ENCODE measurements at places on chromosomes 1 and 21.

DNA sequence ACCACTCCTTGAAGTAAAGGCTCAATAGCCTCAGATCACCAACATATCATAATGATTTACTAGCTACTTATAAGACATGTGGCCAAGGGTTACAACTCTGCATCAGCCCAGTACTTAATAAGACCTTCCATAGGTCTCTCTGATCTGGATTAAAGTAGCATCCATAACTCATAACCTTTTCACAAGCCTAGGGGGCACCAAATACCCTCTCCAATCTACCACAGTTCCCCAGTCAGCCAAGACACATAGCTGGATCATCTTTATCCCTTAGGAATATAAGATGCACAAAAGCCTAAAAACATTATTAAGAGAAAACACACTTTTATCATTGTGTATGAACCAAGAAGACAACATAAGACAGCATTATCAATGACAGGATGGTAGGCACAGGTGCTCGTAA is 22.1 kb downstream of the SSX2IP start:
- no peak for DNase-seq

- DNase-seq = no peak
Observed at GRCh38 chr1:39102537-39103327, 76.6 kb downstream of the NDUFS5 start.

DNA sequence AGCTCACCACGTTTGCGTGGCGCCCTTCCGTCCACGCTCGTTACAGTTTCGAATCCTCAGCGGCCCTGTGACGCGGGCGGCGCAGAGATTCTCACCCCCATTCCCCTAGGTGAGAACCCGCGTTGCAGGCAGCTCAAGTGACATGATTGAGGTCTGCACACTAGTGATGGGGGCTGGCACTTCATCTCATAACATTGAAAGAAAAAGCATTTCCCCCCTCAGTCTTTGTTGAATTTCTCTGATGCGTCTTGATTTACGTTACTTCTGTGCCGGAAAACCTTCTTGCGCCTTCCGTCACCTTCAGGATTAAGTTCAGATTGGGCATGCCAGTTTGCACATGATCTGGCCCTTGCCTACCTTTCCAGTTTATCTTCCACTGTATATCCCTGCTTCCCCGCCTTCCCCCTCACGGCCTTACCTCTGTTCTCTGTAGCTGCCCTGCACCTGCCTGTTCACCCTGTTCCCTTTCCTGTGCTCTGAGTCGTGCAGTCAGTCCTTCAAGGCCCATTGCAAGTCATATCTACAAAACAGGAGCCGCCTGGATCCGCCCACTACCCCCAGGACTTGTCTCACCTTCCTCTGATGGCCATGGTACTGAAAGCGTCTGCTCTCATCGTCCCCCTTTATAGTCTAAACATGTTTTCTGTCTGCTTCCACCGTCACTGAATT is 1.1 kb downstream of the CTPS1 start:
- no peak for DNase-seq

DNA sequence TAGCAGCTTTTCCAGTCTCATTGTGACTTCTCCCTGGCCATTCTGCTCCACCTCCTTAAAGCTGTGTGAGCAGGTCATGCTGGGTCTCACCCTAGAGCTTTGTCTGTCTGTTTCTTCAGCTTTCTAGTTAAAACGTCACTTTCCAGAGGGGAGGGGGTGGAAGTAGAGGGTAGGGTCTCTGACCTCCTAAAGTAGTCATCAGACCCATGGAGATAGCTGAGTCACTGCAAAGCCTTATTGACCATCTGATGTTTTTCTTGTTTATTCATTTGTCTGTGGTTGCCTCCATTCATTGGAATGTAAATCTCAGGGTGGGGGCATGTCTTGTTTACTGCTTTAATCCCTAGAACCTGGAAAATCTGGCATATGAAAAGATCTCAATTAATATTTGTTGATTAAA is 52.7 kb downstream of the ELF3 start:
- no peak for DNase-seq

DNA sequence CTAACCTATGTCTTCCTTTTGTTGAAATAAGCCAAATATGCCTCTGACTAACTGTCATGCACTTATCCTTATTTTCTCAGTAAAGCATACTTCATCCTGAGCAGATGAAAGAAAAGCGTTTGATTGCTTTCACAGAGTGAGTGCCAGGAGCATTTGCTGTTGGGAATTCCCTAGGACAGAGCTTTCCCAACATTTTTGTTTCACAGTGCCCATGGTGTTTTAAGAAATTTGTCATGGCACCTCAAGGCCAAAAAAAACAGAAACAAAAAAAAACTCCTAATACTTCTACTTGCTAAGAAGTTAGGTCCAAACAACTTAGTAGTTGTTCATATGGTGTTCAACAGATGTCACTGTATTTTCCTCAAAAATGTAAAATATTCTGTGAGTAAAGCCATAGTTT is 120.8 kb upstream of the BMP8A start:
- DNase-seq = no peak

GRCh38 chr1:26786437-26787380 is 1.0 kb upstream of the PIGV start:
- DNase-seq = no peak

- DNase-seq = no peak
Observed at GRCh38 chr1:3992746-3993145, 92.7 kb upstream of the C1orf174 start.

DNA sequence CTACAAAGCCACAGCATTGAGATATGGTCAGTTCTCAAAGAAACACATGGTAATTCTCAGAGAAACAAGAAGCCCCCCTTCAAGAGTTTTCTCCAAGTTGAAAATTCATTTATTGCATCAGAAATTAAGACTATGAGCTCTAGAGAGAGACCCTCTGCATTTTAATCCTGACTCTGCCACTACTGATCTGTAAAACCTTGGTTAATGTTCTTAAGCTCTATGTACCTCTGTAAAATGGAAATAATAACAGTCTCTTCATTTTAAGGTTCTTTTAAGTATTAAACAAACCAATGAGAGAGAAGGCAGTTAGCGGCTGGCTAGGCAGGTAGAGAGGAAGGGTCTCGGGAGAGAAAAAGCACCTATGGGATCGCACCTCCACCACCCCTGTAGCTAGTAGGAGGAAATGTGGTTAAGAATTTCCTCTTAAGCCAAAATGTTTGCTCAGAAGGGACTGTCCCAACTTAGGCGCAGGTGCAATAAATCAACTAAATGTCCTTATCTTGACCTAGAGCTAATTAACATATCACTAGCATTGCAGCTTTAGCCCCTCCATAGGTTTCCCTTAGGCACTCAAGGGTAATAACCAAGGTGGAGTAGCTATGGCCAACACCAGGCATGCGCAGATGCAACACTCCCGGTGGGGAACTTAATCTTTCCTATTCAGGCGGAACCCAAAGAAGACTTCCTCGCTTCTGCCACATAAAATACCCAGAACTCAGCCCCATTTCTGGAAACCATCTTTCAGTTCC is 1685.4 kb downstream of the MRPL39 start:
- DNase-seq = no peak

GRCh38 chr1:159250638-159251216 is 46.1 kb downstream of the ACKR1 start:
- no peak for DNase-seq

DNA sequence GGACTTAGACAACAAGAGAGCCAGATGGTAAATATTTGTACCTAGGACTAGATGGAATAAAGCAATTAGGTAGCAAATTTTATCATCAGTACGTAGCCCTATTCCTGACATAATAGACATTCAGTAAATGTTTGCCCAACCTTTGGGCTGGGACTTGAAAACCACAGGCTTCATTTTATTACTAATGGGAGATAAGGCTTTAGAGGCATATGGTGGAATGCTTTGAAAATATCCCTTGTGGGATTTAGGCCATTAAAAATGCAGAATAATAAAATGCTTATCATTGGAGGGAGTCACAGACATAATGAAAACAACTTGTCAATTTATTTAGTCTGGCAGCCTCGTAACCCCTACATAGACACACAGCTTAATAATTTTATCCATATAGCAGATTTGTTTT is 296.1 kb upstream of the SPAG17 start:
- DNase-seq = no peak

DNA sequence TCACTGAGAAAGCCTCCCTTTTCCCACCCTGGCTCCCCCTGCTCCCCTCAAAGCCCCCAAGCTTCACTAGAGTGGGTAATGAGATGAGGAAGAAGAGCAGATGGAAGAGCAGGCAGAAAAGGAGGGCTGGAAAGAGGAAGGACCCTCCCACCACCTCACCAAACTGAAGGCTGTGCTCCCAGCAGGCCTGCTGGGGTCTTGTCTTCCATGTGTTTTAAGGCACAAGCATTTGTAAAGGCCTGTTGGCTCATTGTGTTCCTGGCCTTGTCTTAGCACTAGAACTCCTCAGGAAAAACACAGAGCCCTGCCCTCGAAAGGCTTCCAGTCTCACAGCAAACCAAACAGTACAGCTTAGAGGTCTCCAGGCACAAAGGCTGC is 51.5 kb downstream of the TOMM20 start:
- no peak for DNase-seq

DNA sequence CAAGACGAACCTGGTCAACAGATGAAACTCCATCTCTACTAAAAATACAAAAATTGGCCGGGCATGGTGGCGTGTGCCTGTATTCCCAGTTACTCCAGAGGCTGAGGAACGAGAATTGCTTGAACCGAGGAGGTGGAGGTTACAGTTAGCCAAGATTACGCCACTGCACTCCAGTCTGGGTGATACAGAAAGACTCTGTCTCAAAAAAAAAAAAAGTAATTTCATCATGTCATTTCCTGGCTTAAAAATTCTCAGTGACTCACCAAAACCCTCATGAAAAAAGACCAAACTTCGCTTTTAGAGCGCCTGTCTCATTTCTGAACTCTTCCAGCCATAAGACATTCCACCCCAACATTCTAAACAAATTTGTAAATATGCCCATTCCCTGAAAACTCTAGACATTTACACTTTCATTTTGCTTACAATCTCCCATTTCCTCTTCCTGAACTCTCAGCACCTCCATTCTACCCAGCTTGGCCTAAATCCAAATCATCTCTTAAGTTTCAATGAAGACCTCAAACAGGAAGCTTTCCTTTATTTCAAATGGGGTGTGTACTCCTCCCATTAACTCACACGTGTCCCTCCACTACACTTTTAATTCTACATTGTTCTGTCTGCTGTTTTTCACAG is 50.5 kb upstream of the PRRC2C start:
- DNase-seq = peak; percentile 76

DNA sequence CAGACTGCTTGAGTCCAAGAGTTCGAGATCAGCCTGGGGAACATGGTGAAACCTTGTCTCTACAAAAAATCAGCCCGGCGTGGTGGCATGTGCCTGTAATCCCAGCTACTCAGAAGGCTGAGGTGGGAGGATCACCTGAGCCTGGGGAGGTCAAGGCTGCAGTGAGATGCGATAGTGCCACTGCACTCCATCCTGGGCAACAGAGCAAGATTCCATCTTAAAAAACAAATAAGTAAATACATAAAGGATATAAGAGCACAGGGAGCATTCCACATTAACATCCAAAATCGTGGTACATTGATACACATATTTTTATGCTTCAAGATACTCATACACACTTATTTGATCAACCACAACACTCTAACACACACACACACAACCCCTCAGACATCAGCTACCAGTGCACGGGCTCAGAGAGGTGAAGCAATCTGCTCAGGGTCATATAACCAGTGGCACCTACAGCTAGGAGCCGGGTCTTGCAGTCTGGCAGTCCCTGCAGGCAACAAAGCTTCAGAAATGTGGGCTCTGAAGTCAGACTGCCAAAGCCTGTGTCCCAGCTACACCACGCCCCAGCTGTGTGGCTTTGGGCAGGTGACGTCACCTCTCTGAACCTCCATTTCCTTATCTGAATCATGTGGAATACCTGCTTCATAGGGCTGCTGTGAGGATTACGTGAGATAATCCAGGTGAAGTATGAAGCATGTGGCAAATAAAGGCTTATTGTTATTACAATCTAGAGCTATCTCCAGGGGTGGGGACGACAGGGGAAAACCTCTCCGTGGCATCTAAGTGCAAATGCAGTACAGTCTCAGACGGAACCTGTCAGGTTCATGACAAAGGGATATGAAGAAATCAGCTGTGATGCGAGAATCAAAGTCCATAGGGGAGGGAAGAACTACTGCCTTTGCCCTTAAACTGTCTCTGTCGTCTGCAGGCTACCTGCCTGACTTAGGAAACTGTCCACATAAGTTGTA is 4.8 kb upstream of the CRYBG2 start:
- no peak for DNase-seq

GRCh38 chr1:238161955-238162354 is 271.2 kb upstream of the ZP4 start:
- no peak for DNase-seq

DNA sequence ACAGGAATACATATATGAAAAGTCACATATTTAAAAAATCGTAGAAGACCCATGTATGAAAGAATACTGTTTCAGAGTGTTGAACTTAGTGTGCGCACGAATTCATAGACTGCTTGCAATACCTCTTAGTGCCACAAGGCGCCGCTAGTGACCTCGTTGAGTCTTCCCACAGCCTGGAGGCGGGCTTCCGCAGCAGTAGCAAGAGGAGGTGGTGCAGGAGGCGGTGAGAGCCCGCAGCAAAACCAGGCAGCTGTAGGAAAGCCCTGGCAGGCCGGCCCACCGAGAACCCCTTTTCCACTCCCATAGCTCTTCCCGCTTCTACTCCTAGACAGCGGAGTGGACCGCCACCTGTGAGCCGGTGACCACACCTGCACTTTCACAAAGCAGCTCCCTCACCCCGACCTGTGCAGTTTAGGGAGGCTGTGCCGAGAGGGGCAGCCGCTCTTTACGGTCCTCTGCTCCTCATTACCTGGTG is 23.5 kb downstream of the MTARC1 start:
- DNase-seq = peak; percentile 26

- no peak for DNase-seq
Observed at GRCh38 chr1:26181586-26182382, 4.5 kb downstream of the CNKSR1 start.

GRCh38 chr1:150749720-150750311 is 15.8 kb downstream of the CTSS start:
- DNase-seq = no peak

DNA sequence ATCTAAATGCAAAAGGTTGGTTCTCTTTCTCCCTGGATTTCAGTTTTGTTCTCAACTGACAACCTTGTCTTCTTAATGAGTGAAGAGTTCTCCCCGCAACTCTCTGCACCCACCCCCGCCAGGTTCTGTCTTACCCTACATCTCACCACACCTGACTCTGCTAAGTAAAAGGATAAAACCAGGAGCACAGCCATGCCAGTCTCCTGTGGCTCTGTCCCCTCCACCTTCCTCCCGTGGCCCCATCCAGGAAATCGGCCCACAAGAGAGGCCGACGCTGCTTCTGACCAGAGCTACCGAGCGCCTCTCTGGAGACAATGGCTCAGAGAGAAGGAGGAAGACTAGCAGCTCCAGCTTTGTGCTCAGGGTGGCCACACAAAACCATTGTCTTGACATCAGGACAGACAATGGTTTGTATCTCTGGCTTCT is 72.2 kb downstream of the PLEKHA6 start:
- no peak for DNase-seq

GRCh38 chr1:159897962-159898361 is 2.0 kb downstream of the CFAP45 start:
- DNase-seq = no peak

GRCh38 chr21:46622226-46622625 is 13.2 kb upstream of the PRMT2 start:
- no peak for DNase-seq

- no peak for DNase-seq
Observed at GRCh38 chr1:97314685-97315084, 593.1 kb downstream of the PTBP2 start.
